Calu3 (cell line): ENCODE measurements at places on chromosomes 4 and X.

- H3K36me3 ChIP-seq, result no peaks in the 10 kb centered on the region
- no peak for DNase-seq
- H3K27ac ChIP-seq, result no peak overlapping the region
Observed at GRCh38 chrX:73683236-73683859, 120.4 kb downstream of the CHIC1 start.

GRCh38 chrX:48794340-48794910, 7.4 kb upstream of the HDAC6 start:
- peaks cover 6% of the 10 kb centered on the region for H3K36me3 ChIP-seq
- DNase-seq, result no peak
- H3K27me3 ChIP-seq, result peaks cover 16% of the 10 kb centered on the region
- peak overlapping the region; percentile 46 for H3K27ac ChIP-seq
- peaks cover 25% of the 10 kb centered on the region for H3K4me1 ChIP-seq
- peak overlapping the region; percentile 40 for H3K4me3 ChIP-seq

GRCh38 chr4:144689125-144689524, 43.2 kb downstream of the HHIP start:
- H3K27ac ChIP-seq, result no peak overlapping the region
- no peaks in the 10 kb centered on the region for H3K4me1 ChIP-seq
- no peak overlapping the region for H3K4me3 ChIP-seq
- DNase-seq, result no peak

GRCh38 chrX:71492231-71493065, 40.5 kb upstream of the OGT start:
- no peaks in the 10 kb centered on the region for H3K36me3 ChIP-seq
- DNase-seq, result peak; percentile 40
- peak overlapping the region; percentile 30 for H3K27ac ChIP-seq
- H3K27me3 ChIP-seq, result peaks cover 15% of the 10 kb centered on the region
- no peaks in the 10 kb centered on the region for H3K4me1 ChIP-seq

GRCh38 chr4:26525771-26526150, 35.5 kb upstream of the CCKAR start:
- no peak for DNase-seq
- no peak overlapping the region for H3K27ac ChIP-seq

DNA sequence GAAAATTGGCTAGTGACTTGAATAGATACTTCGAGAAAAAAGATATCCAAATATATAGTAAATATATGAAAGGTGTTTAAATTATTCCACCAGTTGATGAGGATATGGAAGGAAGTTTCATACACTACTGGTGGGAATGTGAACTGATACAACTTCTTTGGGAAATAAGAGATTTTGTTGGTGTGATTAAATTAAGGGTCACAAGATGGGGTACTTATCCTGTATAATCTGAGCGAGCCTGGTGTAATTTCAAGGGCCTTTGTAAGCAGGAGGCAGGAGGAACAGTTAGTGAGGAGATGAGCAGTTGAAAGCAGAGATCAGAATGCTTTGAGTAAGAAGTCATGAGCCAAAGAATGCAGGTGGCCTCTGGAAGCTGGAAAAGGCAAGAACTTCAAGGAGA, 192.2 kb downstream of the KCTD8 start:
- DNase-seq, result no peak
- H3K36me3 ChIP-seq, result no peaks in the 10 kb centered on the region
- H3K4me3 ChIP-seq, result no peak overlapping the region
- no peak overlapping the region for H3K27ac ChIP-seq

- no peak overlapping the region for H3K4me3 ChIP-seq
- H3K4me1 ChIP-seq, result peaks cover 8% of the 10 kb centered on the region
- H3K36me3 ChIP-seq, result peaks cover 22% of the 10 kb centered on the region
- no peak overlapping the region for H3K27ac ChIP-seq
- DNase-seq, result no peak
Observed at GRCh38 chr4:3492741-3493719, 29.9 kb downstream of the DOK7 start.

DNA sequence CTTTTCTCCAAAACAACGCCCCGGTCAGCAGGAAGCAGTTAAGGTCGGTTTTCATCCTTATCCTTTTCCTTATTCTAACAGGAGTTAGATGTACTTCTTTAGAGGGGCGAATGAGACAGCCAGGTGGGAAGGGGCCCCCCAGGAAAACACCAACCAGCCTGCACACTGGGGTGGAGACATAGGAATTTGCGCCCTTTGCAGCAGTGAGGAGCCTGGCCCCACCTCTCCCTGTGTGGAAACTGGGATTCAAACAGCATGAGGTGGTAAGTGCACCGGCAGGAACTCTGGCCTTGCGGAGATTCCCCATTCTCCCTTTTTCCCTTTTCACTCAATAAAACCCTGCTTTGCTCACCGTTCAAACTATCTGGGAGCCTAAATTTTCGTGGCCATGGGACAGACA, 8.0 kb upstream of the FAM47C start:
- H3K4me3 ChIP-seq, result no peak overlapping the region
- no peaks in the 10 kb centered on the region for H3K4me1 ChIP-seq
- H3K27ac ChIP-seq, result no peak overlapping the region
- no peaks in the 10 kb centered on the region for H3K27me3 ChIP-seq
- DNase-seq, result no peak
- no peaks in the 10 kb centered on the region for H3K36me3 ChIP-seq

DNA sequence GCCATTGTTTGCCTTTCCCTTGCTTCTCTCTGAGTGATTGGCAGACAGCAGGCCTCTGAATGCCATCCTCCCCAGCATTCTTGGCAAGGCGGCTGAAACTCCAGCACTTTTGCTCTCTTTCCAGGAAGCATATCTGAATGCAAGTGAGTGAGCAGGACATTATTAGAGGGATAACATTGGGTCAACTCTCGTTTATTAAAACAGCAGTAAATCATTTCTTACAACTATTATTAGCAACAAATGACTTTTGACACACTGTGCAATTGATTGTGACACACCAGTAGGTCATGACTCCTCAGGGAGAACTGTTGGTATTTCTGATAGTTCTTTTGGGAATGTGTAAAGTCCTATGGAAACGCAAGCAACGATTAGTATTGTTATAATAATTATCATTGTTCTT, 103.8 kb downstream of the EFNB1 start:
- H3K4me3 ChIP-seq, result no peak overlapping the region
- DNase-seq, result no peak
- no peaks in the 10 kb centered on the region for H3K36me3 ChIP-seq

- no peaks in the 10 kb centered on the region for H3K4me1 ChIP-seq
- no peak overlapping the region for H3K27ac ChIP-seq
- H3K27me3 ChIP-seq, result no peaks in the 10 kb centered on the region
Observed at GRCh38 chrX:57930051-57930450, 19.8 kb upstream of the ZXDA start.

GRCh38 chrX:9492901-9493300, 28.0 kb downstream of the TBL1X start:
- no peak overlapping the region for H3K4me3 ChIP-seq
- DNase-seq, result no peak
- H3K27ac ChIP-seq, result no peak overlapping the region
- no peaks in the 10 kb centered on the region for H3K36me3 ChIP-seq

GRCh38 chr4:72208421-72209075, 176.7 kb downstream of the NPFFR2 start:
- no peak overlapping the region for H3K27ac ChIP-seq
- no peak overlapping the region for H3K4me3 ChIP-seq
- no peaks in the 10 kb centered on the region for H3K36me3 ChIP-seq
- DNase-seq, result peak; percentile 6

- no peak overlapping the region for H3K4me3 ChIP-seq
- H3K4me1 ChIP-seq, result no peaks in the 10 kb centered on the region
- no peak overlapping the region for H3K27ac ChIP-seq
- peaks cover 18% of the 10 kb centered on the region for H3K36me3 ChIP-seq
- no peaks in the 10 kb centered on the region for H3K27me3 ChIP-seq
- DNase-seq, result no peak
Observed at GRCh38 chr4:186592966-186593586, 37.7 kb upstream of the MTNR1A start.

DNA sequence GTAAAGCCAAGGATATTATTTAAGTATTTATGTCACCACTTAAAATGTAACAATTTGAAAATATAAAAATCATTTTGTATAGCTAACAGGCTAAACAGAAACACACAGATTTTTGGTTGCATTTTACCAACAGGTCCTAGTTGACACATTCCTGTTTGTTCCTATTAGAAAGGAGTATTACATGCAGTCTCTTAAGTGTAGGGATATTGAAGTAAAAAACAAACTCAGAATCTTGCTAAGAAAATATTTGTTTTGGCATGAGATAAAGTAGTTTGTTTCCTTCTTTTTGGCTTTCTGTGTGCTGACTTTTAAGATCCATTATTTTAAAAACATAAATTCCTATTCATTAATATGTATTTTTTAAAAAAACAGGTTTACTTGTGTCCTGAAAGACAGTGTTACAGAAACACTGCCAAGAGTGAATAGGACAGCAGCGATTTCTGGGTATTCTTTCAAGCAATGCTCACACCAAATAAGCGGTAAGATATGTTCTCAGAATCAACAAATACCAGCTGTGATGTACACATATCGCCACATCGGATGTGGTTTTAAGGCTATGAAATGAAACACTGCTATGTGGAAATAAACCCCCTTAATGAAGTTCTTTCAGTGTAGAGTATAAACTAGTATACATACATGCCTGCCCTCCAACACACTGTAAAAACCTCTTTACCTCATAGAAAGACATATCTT, 6.9 kb downstream of the F11 start:
- no peak for DNase-seq
- H3K4me1 ChIP-seq, result no peaks in the 10 kb centered on the region
- H3K27ac ChIP-seq, result no peak overlapping the region

DNA sequence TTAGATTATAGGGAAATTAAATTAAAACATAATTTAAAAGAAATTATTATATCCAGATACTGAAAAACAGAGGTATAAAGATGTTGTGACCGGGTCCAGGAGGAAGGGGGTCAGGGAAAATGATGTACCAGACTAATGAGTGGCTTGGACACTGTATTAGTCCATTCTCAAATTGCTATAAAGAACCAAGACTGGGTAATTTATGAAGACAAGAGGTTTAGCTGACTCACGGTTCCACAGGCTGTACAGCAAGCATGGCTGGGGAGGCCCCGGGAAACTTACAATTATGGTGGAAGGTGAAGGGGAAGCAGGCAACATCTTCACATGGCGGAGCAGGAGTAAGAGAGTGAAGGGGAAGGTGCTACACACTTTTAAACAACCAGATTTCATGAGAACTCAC, 3.4 kb upstream of the FAM9B start:
- H3K4me1 ChIP-seq, result no peaks in the 10 kb centered on the region
- DNase-seq, result no peak
- H3K36me3 ChIP-seq, result peaks cover 5% of the 10 kb centered on the region
- no peak overlapping the region for H3K27ac ChIP-seq

DNA sequence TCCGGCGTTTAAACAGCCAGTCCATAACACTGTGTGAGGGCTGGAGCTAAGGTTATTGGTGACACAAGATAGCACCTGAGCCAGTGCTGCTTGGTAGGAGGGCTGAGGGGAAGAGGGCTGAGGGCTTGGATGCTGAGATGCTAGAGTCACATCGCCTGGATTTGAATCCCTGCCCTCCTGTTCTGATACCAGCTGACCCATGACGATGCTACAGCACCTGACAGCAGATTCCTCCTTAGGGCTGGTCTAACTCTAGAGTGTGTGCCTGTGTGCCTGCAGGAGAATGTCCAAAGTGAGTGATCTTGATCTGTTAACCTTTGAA, 102.5 kb downstream of the PTTG2 start:
- DNase-seq, result no peak
- H3K4me3 ChIP-seq, result peak overlapping the region; percentile 35
- H3K4me1 ChIP-seq, result peaks cover 8% of the 10 kb centered on the region
- H3K27me3 ChIP-seq, result no peaks in the 10 kb centered on the region
- H3K27ac ChIP-seq, result no peak overlapping the region
- H3K36me3 ChIP-seq, result peaks cover 4% of the 10 kb centered on the region

DNA sequence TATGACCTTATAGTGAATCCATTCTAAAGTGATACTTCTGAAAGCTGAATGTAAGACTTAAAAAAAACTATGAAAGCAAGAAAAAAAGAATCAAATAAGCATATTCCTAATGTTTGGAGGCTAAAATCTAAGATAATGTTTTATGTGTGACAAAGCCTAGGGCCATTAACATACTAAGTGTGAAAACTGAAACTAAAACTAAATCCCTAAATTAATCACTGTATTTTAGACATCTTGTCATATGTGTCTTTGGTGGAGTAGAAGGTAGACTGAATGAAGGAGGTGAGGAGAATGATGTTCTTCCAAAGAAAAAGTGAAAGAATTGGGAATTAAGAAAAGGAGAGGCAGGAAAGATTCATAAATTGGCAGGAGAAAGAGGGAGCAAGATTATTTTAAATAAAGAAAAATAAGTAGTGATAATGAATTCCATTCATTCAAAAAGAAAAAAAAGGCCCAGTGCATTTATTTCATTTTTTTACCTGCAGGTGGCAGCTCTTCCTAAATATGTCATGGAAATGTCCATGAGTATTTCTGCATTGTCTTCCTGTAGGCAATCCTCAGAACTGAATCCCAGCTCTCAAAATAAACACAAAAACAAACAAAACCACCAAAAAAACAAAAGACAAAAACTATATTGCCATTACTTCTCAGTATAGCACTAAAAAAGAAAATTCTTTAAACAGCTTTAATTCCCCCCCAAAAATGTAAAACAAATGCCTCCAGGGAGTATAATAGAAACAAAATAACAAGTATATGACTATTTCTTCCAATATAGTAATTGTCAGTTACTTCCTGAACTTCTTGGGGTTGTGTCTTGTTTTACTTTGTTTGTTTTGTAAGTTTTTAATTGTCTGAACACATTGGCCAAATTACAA, 17.0 kb upstream of the AP1AR start:
- H3K27me3 ChIP-seq, result no peaks in the 10 kb centered on the region
- H3K4me3 ChIP-seq, result no peak overlapping the region
- no peak overlapping the region for H3K27ac ChIP-seq
- no peak for DNase-seq

GRCh38 chr4:8850074-8850829, 21.4 kb downstream of the HMX1 start:
- H3K27me3 ChIP-seq, result peaks cover 22% of the 10 kb centered on the region
- H3K4me1 ChIP-seq, result no peaks in the 10 kb centered on the region
- DNase-seq, result no peak
- no peak overlapping the region for H3K4me3 ChIP-seq

DNA sequence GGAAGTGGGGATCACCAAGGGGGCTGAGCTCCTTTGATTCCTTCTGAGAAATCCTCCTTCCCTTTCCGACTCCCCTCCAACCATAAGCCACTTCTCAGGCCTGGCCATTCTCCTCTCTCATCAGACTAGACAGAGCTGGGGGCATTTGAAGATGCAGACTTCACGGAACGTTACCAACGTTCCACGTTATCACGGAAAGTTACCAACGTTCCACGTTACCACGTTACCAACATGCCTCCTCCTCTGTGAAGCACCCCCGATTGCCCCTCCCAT, 85.4 kb upstream of the WWC2 start:
- no peaks in the 10 kb centered on the region for H3K4me1 ChIP-seq
- no peak overlapping the region for H3K4me3 ChIP-seq
- H3K27me3 ChIP-seq, result peaks cover 49% of the 10 kb centered on the region

DNA sequence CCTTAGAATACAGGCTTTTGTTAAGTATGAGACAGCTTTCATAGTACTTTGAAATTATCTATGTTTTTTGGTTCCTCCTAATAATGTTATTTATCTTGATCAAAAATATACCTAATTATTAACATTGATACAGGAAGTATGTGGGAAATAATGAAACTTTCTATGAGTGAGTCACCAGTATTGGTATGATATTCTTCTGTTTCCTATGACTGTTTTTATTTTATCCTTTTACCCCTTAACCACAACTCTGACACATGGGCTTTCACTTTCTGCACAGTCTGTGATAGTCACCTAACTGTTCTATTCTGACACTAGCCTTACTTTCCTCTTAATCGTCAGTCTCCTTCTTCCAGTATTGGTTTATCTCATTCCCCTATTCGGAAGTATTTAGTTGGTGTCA, 4.7 kb downstream of the THAP9 start:
- H3K4me1 ChIP-seq, result peaks cover 9% of the 10 kb centered on the region
- no peak for DNase-seq
- no peaks in the 10 kb centered on the region for H3K36me3 ChIP-seq
- H3K27ac ChIP-seq, result peak overlapping the region; percentile 79
